ENCODE measurements at places on chromosomes 4 and X.
A peak's percentile ranks its signal among the peaks of the same experiment; 100 is the strongest.

- no peak for DNase-seq
These were observed 61.2 kb upstream of the STX18 start for GRCh38 chr4:4603067-4603466.

DNA sequence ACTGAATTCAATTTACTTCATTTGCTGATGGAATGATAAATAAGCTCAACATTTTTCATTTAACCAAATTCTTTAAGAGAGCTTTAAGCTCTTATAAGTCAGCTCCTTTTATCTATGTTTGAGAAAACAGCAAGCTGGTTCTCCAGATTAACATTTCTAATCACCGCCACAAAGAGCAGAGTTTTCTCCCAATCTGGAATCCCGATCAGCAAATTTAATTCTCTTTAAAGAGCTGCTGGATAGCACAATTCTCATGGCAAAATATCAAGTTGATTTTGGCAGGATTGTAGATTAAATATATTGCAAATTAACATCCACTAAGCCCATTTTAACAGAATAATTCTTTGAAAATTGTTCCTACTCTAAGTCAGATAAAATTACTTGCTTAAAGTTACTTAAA is 48.8 kb downstream of the RPS6KA3 start:
- no peak for DNase-seq

GRCh38 chr4:112855058-112855457 is 194.4 kb upstream of the ANK2 start:
- no peak for DNase-seq

- DNase-seq = no peak
These were observed 60.9 kb downstream of the ANAPC4 start for GRCh38 chr4:25437926-25438325.

- no peak for DNase-seq
These were observed 30.7 kb upstream of the HPGD start for GRCh38 chr4:174553031-174553430.

- no peak for DNase-seq
These were observed 28.2 kb upstream of the CHRNA9 start for GRCh38 chr4:40306976-40307375.

GRCh38 chrX:70260104-70260503 is at the start of gene P2RY4:
Gene P2RY4, minus strand, starts transcription at chrX:70260204. Its CDS starts 580 bp downstream, at chrX:70259624.
- DNase-seq = no peak

- no peak for DNase-seq
These were observed at the start of gene DCAF12L2 for GRCh38 chrX:126165721-126166461. Gene DCAF12L2, minus strand, starts transcription at chrX:126166289. Its CDS starts 365 bp downstream, at chrX:126165924.

DNA sequence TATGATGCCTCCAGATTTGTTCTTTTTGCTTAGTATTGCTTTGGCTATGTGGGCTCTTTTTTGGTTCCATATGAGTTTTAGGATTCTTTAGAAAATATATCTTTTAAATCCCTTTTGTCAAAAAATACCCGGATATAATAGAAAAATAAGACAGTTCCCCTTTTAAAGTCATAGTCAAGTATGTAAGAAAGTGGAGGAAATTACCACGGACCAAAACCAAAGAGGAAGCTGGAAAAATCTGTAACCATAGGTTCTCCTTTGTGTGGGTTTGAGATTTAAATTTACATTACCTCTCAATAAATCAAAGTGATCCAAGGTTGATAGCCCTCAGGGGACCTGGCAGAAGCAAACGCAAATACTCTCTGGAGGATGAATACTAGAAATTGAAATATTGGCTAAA is 58.3 kb upstream of the PACRGL start:
- no peak for DNase-seq

DNA sequence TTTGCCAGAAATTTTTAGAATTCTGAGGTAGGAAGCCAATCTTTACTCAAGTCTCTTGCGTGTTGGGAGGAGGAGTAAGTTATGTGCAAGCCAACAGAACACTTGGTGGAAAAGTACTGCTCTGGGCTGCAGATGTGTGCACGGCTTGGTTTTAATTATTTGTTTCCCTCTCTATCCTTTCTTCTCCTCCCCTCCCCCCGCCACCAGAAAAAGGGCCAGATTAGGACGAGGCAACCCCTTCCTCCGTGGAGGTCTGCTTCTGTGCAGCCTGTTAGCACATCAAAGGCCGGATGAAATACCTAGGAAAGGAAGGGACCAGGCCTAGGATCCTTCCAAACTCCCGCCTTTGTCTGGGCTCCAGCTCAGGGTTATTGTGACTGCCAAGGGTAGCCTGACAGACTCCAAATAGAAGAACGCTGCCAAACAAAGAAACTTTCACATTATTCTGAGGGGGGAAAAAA is 1.0 kb upstream of the PGRMC1 start:
- peak; percentile 0 for DNase-seq

GRCh38 chr4:16642897-16643296 is 255.5 kb downstream of the LDB2 start:
- DNase-seq = peak; percentile 30

DNA sequence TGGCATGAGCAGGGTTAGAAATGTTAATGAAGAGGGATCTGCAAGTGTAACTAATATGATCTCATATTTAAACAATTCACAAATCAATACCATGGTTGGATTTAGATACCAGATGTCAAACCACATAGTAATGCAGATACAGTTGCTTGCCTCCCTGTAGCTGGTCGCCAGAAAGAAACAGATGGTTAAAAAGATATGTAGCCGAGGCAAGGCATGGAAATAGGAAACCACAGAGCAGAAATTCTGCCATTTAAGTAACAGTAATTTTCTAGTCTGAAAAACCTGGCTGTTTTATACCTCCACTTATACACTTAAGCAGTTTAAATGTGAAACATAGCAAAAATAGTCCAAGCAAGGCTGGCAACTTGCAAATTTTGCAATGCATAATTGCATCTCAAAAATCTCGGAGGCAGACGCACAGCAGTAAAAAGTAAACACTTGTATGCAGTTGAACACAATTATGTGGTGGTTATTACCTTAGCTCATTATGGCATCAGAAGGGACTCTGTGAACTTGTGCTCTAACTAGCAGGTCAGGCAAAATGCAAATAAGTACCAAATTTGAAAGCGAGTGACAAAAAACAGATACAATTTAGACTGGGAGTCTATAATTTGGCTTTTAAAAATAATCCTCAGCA is 126.8 kb downstream of the NAA11 start:
- peak; percentile 14 for DNase-seq

GRCh38 chr4:80268936-80269335 is 2.5 kb downstream of the FGF5 start:
- peak; percentile 39 for DNase-seq

DNA sequence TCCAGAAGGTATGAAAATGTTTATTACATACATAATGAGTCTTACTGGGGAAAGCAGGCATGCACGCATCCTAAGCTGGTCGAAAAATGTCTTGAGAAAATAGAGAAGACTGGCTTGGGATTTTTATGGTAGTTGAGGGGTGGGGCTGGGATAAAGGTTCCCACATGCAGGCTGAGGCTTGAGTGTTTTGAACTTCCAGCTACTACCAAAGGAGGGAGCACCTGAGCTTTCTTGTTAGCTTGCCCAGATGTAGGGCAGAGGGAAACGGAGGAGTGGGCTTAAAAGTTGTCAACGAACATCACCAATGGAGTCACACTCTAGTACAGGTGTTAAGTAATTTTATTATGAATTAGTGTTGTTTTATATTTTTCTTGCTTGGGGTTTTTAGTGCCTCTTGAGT is 39.6 kb upstream of the SRPX start:
- DNase-seq = no peak

- peak; percentile 32 for DNase-seq
These were observed 82.4 kb downstream of the HTRA3 start for GRCh38 chr4:8351931-8352367.

DNA sequence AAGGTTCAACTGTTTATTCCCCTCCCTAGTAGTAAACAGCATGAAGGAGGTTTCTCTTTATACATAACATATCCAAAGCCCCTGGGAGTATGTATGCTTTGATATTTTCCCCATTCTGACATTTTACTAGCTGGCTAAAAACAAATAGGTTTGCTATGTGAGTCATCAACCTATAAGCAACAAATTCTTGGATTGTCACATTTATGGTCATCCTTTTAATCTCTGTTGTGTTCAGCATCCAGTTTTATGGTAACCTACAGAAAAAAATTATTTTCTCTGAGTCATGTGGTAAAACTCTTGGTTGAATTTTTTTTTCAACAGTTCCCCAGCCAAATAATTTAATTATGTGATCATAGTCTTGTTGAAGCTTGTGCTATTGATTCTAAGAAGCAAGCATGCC is 734.1 kb downstream of the ADGRL3 start:
- no peak for DNase-seq

- peak; percentile 31 for DNase-seq
These were observed 231.3 kb downstream of the INPP4B start for GRCh38 chr4:142614621-142615323.

DNA sequence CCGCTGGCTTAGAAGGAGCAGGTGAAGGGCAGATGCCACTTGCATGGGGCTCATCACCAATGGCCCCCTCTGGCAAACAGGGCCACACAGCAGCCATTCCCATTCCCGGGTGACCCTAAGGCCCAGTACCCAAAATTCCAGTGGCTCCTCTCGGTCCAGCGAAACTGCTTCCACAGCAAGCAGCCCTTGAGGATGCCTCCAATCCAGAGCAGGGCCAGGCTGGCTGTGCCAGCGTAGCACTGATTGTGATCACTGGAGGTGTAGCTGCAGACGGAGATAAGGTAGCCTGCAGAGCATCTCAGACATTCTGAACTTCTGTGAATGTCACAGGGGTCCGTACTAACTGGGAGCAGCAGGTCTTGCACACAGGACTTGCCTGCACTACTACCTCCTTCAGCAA is 27.3 kb downstream of the ACSL1 start:
- no peak for DNase-seq

DNA sequence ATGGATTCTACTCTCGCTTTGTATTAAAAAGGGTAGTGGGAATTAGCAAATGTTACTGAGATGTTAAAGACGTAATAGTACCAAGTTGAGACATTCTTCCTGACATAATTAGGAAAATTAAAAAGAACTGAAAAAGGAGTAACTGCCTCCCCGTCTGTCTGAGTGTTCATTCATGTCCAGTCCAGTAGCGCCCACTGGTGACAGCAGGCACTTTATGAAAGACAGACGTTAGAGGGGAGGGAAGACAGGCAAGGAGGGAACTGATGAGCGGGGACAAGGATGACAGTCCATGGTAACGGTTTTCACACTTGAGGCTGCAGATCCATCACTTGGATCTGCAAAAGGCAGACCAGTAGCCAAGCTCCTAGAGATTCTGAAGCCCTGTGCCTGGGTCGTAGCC is 326.7 kb downstream of the STK32B start:
- DNase-seq = no peak

DNA sequence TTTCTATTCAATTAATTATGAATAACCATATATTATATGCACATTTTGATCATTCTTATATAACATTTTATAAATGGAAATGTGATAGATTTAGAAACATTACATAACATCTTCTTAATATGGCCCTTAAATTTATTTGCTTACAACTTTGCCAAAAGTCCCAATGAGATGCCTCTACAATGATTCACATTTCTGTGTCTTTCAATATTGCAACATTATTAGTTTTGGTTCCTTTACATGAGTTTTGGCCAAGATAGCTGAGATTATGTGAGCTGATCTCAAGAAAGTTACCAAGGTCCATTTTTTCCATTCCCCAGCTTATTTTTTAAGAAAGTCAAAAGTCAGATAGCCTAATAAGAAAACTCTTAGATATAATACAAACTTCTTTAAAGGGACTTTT is 361.2 kb downstream of the PCDH7 start:
- peak; percentile 83 for DNase-seq

- DNase-seq = no peak
These were observed 10.9 kb upstream of the PORCN start for GRCh38 chrX:48497871-48498270.

- DNase-seq = peak; percentile 13
These were observed 286.9 kb downstream of the ZNF674 start for GRCh38 chrX:46258356-46258755.

DNA sequence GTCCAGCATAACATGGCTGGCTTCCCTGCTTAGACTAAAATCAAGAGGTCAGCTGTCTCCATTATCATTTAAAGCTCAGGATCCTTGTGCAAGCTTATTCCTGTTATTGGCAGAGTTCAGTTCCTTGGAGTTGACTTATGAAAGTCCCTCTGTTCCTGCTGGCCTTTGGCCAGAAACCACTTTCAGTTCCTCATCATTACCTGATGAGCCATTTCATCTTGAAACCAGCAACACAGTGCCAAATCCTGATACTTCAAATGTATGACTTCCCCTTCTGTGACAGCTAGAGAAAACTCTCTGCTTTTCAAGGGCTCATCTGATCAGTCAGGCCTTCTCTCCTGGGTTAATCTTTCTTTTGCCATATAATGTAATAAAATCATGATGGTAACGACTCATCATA is 110.6 kb upstream of the FSTL5 start:
- no peak for DNase-seq

DNA sequence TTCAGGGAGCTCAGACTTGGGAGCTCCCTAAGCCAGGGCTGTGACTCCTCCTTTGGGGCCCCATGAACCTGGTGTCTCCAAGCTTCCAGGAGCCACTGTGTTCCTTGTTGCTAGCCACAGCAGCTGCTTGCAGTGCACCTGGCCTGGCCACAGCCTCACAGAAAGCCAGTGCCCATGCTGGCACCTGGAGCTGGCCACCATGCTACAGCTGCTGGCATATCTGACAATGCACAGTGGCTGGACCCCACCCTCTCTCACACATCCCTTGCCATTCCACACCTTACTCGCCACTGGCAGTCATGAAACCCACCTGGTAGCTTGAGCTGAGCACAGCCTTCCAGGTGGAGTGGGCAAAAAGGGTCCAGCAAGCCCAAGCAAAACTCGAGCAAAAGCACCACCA is 441.7 kb downstream of the ARAP2 start:
- no peak for DNase-seq

DNA sequence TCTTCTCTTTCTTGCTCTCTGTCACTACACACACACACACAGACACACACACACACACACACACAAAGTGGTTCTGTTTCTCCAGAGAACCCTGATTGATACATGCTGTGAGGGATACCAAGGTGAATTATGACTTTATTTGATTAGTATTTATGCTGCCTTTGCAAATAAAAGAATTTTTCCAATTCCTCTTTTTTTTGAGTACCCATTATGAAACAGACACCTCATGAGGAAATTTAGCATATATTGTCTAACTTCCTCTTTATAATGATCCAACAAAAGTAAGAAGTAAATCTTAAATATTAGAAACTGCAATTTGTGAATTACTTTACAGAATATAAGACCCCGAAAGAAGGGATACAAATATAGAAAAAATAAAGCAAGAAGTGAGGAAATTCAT is 14.3 kb upstream of the RAB28 start:
- DNase-seq = no peak

- DNase-seq = no peak
These were observed 72.5 kb upstream of the CXorf51A start for GRCh38 chrX:146887020-146887419.

Measured in fibroblast of lung (primary cell).